ENCODE measurements at places on chromosomes 16 and 17.

GRCh38 chr16:87040169-87041117 is 276.7 kb downstream of the C16orf95 start:
- DNase-seq: no peak

- no peak for DNase-seq
Observed at GRCh38 chr16:57668630-57669475, 747 bp downstream of the ADGRG3 start.

DNA sequence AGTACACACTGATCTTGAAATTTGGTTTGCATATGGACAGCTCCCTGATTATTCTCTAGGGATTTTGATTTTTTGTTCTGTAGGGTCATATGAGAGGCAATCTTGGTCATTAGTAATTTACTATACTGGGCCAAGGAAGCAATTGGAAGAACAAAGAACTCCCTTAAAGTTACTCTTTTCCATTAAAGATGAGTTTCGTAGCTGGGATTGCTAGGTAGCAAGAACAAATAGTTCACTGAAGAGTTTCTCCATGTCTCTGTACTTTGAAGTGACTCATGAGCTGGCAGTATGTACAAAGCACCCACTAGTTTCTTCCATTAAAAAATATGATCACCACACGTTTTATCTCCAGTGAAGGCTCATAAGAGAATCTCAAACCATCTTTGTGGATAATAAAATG is 6.2 kb upstream of the BCAS3 start:
- no peak for DNase-seq

DNA sequence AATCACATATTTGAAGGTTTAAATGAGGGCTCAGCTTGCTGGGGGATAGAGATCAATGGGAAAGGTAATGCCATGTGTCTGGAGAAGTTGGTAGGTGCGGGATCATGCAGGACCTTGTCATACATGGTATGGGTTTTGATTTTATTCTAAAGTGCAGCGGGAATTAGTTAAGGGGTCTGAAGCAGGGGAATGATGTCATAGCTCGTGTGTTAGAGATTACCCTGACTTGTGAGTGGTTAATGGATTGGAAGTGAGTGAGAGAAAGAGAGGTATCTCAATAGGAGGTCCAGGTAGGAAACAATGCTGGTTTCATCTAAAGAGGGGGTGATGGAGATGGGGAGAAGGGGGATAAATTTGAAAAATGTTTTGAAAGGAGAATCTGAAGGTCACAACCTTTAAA is 280.0 kb downstream of the SHISA9 start:
- no peak for DNase-seq

Measured in NCI-H82 (cell line).